ENCODE measurements at places on chromosomes 7 and 10. TPM values are rescaled to one million over a fixed set of nuclear protein-coding genes. Genes with fewer than 3 reads are reported as not detected.

Gene GPR85
- total RNA-seq, result 1.2 TPM

Gene PRPF18
- total RNA-seq, result 34.2 TPM

Gene OR2A5
- total RNA-seq, result not detected

Gene PLOD3
- total RNA-seq, result 24.8 TPM

Data from muscle of leg (tissue), 16 donors.